ENCODE measurements at places on chromosomes 2 and 18.

DNA sequence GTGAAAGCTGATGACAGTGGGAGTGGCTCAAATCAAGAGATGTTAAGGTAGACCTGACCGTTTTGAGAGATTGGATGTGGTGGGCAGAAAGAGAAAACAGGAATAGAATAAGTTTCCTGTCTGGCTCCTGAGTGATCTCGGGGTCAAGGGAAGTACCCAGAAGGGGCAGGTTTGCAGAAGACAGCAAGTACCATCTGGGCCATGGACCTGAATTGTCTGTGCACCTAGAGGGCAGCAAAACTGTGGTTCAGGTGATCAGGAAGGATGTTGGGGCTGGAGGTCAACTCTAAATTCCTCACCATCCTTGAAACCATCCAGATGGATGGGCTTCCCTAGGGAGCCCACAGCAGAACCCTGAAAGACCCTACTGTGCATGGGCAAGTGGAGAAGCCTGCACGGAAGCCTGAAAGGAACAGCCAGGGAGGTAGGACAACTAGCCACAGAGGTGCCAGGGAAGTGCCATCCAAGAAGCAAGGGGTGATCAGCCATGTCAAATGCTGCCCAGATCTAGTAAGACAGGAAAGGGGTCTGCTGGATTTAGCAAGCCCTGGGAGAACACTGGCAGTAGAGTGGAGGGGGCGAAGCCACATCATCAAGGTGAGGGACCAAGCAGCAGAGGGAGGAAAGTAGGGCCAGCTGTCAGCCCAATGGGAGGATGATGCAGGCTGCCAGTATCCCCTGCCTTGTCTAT lies 8.0 kb downstream of the TEX261 start:
- DNase-seq, result no peak

GRCh38 chr18:9831036-9831722 lies 54.6 kb upstream of the TXNDC2 start:
- no peak for DNase-seq

DNA sequence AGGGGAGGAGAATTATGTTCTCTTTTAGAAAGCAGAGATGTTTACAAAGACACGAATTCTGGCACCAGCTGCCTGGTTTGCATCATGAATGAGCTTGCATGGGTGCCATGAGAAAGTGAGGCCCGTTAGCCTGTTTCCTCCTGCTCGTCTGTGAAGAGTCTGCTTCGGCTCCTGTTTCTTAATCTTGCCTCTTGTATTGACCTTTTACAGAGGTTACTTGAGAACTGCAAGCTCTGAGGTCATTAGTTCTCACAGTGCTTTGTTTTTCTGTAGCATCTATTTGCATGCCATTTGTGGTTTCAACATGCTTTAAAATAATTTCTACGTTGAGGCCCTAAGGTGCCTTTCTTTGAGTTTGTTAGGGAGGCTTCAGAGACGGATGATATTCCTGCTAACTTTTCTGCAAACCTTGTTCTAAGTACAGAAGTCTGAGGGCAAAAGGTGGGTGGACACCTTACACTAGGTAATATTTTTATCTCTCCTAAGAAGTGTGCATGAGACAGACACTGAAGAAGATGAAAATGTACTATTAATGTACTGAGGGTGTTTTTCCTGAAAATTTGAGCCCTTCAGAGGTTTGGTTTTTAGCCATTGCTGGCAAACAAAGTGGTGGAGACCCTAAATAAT lies 53.4 kb upstream of the LINC00305 start:
- DNase-seq, result no peak

GRCh38 chr2:99104006-99104405 lies 37.5 kb upstream of the C2orf15 start:
- DNase-seq, result no peak

DNA sequence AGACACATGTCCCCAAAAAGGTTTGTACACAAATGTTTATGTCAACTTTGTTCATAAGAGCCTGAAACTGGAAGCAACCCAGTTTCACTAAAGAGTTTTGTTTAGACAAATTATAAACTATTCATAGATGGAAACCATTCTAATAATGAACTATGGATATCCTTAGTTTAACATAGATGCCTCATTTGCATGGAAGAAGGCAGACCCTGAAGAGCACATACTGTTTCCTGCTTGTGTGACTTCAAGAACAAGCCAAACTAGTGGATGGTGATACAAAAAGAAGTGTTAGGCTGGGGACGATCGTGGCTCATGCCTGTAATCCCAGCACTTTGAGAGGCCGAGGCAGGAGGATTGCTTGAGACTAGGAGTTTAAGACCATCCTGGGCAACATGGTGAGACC lies 48.1 kb downstream of the ACOXL start:
- no peak for DNase-seq

GRCh38 chr18:40789286-40789685 lies 1165.7 kb upstream of the PIK3C3 start:
- no peak for DNase-seq

- no peak for DNase-seq
These were observed 74.0 kb downstream of the FRZB start for GRCh38 chr2:182792441-182792840.

DNA sequence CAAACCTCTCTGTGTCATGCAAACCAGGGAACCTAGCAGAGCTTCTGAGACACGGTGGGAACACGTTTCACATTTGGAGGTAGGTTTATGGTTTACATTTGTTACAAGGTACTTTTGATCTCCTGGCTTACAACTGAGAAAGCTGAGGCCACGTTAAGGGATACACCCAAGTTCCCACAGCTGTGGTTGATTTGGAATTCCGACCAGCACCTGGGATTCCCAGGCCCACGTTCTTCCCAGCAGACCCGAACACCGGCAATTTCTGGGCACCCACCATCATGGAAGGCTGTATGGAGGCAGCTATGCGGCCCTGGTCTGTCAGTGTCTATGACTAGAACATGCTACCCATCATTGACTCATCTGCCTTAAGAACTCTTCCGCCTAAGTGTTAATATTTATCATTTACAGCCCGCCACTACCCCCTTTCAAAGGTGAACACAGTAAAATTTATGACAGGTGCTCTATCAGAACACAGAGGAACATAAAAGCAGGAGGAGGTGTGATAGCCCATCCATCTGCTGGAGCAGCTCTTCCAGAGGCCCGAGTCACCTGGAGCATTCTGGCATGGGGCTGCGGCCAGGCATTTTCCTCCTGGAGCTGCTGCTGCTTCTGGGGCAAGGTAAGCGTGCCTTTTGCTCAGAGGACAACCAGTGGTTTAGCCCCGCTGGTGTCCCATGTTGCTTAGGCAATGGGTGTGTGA lies at the start of gene PLB1:
PLB1 (plus strand) TSS at position 510 of the 700 bp plus-strand sequence; CDS start at position 565, 55 bp downstream.
- DNase-seq, result no peak

DNA sequence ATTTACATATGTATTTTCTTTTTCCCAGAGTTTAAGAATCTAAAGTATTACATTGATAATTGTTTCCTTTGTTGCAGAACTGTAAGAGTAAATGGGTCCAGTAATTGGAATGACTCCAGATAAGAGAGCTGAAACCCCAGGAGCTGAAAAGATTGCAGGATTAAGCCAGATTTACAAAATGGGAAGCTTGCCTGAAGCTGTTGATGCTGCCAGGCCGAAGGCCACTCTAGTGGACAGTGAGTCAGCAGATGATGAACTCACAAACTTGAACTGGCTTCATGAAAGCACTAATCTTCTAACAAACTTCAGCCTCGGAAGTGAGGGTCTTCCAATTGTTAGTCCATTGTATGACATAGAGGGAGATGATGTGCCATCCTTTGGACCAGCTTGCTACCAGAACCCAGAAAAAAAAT lies 183.8 kb upstream of the STON1 start:
- DNase-seq, result no peak

GRCh38 chr2:214294426-214294825 lies 116.4 kb upstream of the VWC2L start:
- DNase-seq, result no peak

DNA sequence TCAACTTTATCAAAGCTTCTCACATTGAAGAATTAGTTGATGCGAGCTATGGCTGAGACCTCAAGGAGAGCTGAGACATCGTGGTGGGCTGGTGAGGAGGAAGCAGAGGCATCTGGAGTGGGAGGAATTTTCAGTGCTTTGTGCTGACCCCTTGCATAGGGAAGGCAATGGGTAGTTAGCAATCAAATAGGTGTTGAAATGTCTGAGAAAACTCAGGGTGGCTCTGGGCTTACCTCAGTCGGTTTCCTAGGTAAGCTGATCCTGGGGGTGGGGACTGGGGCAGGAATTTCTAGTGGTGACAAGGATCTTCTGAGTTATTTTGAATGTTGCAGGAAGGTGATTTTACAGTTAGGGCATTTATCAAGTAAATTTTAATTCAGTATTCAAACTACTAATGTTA lies 20.7 kb upstream of the DPP10 start:
- DNase-seq, result no peak

DNA sequence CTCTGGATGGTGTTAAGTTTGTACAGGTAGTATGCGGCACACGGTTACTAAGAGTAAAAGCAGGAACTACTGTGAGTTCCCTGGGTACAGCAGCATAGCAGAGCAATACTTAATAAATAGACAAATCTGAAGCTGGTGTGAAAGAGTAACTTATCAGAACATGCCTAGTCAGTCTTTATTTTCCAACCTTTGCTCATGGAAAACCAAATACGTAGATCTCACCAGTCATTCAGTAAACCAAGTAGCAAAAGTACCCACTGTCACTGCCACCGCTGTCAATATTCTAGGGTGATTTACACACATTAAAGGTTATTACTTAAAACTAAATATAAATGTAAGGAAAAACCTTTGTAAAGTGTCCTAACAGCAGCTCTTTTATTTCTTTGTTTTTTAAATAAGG lies 35.0 kb downstream of the SIGLEC15 start:
- DNase-seq, result no peak

DNA sequence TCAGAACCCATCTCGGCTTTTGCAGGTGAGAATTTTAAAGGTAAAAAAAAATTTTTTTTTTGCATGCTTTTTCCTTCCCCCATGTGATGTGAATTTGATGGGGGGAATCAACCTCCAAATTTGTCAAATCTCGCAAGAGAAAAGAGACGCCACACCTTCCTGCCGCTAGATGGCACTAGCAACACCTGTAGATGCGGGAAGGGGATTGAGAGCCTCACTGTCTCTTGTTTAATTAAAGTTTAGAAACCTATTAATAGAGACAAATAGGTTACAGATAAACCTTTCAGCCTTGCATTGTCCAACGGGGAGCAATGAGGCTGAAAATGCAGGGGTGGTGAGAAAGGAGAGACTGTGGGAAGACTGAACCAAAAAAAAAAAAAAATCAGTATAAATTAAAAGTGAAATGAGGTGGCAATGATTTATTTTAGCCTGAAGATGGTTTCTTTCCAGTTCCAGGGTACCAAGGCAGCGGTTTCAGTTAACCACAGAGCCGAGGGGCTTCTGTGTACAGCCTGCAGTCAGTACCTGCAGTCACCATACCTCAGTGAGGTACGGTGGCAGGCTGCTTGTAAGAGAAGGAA lies 84.6 kb downstream of the NRP2 start:
- no peak for DNase-seq

DNA sequence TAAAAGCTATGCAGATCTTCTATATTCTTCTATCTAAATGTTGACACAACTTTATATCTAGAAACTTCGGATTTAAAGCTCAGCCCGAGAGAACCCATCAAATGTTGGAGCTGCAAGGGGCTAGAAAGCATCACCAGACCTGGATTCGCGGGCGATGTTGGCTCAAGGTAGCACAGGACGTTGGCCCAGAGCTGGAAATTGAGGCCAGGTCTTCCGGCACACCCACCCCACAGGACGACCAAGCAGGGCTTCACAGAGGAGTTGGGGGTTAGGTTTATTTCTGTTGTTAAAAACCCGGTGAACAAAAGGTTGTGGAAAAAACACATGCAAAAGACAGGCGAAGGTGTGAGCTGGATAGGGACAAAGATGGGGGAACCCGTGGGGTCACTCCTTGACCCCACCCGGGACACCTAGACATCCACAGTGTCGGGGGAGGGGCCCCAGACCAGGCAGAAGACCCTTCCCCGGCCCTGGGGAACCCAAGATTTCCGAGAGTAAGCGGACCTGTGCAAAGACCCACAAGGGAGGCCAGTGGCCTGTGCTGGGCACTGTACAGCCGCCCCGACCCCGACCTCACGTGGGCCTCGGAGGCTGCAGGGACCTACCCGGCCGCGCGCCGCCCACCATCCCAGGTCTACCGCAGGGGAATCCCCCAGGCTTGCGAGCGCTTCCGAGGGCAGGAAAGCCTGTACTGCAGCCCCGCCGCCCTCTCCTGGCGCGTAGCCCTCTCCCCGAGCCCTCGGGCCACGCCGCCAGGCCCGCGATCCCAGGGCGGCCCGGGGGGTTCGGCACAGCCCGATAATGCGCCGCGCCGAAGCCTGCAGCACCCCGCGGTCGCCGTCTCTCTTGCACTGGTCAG lies 1.8 kb upstream of the AGBL5 start:
- DNase-seq, result peak; percentile 36

Data from D721Med (cell line).